ENCODE measurements at places on chromosomes 1 and 21.
A peak's percentile ranks its signal among the peaks of the same experiment; 100 is the strongest.

DNA sequence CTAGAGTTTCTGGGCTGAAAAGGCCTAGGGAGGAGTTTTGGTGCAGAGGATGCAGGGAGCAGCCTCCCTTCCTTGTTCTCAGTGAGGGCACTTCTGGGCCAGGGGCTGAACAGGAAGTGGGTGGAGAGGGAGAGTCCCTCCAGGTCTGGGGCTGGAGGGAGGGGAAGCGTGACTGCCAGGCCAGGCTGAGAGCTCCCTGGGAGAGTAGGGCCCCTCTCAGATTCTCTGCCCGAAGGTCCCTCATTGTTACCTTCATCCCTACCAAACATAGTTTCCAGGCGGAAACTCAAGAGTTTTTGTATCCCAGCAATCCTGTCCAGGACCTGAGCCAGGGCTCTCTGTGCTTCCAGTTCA is 36.8 kb downstream of the CITED4 start:
- peak; percentile 87 for ATAC-seq

GRCh38 chr21:45035477-45035848 is 38.9 kb upstream of the ADARB1 start:
- ATAC-seq: no peak

DNA sequence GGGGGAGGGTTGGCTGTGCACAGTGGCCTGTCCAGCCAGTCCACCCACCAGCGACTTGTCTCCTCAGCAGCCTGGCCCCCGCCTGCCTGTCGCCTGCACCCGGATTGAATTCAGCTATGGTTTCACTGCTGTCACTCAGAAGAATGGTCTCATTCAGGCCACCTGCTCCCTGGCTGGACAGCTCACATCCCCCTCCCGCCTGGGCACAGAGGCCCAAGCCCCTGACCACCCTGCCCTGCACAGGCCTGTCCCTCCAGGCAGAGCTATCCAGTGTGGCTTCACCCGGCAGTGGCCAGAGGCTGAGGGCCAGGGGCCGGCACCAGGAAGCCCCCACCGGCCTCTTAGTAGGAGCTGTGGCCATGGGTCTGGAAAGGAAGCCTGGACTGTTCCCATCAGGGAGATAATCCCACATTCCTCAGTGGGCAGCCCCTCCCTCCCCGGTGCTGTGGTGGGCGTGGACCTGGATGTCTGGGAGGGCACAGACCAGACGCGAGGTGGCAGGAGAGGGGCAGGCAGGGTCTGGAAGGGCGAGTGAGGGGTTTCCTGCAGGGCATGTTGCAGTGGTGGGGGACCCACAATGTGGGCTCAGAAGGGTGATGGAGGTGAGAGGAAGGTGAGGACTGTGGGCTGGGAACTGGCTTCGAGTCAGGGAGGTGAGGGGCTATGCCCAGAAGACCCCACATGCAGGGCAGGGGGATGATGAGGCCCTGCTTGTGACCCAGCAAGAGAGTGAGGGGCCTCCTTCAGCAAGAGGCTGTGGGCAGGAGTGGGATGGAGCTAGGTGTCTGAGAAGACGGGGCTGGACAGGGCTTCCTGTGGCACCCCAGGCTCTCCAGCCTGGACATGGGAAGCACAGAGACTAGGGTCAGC is 30.4 kb downstream of the WNT9A start:
- no peak for ATAC-seq

- no peak for ATAC-seq
Observed at GRCh38 chr21:45938811-45939520, 42.6 kb upstream of the COL6A1 start.

DNA sequence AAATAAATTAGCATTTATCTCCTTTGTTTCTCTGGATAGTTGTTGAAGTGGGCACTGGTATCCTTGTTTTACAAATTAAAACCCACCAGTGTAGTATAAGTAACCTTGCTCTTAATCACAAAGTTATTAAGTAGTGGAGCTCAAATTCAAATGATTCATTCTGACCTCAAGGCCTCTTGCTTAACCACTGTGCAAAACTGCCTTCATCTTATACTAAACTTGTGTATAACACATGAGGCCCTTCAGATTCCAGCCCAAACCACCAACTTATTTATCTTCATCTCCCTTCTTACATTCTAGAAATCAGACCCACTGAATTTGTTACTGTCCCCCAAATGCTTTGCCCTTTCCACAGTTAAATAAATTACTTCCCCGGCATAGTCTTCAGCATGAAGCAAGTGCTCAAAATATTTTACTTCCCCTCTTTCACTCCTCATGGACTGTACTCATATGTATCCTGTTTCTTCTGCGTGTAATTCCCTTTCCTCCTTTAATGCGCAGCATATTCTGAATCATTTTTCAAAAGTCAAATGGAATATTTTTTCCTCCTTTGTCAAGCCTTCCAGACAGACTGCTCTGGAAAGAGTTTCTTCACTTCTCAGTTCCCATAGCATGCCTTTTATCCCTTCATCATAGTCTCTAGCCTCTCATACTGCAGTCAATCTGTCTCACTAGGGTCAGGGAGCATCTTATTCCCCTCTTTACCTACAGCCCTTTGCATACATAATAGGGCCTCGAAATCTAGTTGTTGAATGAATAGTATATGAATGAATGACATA is 19.0 kb upstream of the DNASE2B start:
- no peak for ATAC-seq

DNA sequence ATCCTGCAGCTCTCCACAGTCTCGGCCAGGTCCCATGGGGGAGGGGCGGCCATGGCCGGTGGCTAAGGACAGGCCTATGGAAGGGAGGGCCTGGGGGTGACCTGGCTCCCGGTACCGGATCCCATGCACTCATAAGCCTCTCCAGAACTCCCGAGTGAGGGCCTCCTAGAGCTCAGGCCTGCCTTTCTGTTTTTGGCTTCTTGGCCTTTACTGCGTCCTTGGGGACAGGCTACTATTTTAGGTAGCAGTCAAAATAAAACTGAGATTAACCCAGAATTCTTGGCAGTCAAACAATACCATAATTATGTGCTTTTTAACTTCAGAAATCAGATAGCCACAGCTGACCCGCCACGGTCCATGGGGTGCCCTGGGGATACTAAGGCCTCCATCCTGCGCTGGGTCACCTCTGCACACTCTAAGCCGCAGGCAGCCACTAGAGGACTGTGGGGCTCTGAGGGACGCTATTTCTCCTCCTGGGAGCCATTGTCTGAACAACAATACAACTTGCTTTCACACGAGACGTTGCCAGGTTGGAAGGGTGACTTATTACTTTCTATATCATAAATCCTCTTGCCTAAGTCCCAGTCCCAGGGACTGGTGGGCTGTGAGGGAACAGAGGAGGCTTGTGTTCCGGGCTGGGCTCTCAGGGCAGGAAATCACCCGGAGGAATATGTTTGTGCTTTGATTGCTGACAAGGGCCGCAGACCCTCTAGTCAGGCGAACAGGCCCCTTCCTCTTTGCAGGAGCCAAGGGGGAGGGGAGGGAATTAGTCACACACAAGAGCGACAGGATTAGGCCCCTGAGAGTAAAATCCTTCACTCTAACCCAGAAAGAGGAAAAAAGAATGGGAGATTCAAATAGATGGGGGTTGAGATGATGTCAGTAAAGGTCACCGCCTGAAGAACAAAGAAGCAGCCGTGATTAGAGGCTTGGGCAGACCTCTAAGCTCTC is 40.7 kb upstream of the BCAR3 start:
- ATAC-seq: no peak

DNA sequence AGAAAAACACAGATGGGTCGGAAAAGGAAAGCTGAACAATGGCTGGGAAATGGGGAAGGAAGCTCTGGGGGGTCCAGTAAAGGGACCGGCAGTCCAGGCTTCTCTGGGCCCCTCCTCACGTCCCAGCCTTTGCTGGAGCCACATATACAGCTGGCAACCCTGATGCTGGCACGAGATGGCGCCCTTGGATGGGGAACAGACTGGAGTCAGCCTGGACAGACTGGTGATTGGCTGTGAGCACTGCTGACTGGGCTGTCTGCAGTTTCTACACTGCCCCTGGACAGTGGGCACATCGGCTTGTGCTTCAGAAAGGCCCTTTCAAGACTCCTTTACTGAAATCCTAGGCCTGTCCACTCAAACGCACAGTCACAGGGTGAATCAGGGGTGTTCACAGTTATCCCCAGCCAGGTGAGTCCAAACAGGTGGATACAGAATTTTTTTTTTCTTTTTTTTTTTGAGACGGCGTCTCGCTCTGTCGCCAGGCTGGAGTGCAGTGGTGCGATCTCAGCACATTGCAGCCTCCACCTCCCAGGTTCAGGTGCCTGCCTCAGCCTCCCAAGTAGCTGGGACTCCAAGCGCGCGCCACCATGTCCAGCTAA is 31.1 kb upstream of the ZBTB40 start:
- ATAC-seq: peak; percentile 75

- ATAC-seq: peak; percentile 35
Observed at GRCh38 chr1:47582891-47583608, 145.2 kb downstream of the FOXD2 start.

- no peak for ATAC-seq
Observed at GRCh38 chr1:14627608-14628489, 29.4 kb downstream of the KAZN start.

DNA sequence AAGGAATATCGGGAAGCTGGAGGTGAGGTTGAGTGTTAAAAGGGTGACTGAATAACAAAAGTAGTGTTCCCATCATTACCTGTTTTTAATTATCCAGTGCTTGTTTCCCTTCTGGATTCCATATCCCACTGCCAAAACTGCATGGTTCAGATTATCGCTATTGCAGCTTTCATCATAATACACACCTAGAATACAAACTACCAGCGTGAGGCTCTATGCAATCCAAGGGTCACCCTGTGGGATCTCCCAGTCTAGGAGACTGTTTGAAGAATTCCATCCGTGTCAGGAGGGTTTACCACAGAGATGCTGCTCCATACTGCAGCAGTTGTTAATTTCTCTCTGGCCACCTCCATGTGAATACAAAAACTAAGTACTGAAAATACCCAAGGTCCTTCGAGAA is 9.0 kb downstream of the CTSK start:
- ATAC-seq: no peak

GRCh38 chr21:31190516-31190915 is 152.2 kb upstream of the KRTAP19-8 start:
- ATAC-seq: peak; percentile 11
